ENCODE measurements at places on chromosomes 5 and 9. TPM values are rescaled to one million over a fixed set of nuclear protein-coding genes. Genes with fewer than 3 reads are reported as not detected.

DNA sequence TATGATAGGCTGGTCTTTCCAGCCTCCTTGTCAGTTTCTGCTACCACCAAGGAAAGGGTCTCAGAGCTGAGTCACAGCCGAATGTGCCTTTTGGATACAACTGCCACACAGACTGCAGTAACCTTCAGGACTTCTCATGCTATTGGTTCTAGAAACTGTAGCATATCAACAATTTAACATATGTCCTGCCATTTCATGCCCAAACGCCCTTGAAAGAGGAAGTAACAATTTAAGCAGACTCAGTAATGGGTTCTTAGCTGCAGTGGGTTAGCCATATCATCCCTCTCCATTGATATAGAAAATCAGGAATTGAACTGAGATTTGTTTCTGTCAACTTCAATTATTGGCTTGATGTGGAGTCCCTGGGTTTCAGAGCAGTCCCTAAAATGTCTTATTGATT is 4.1 kb upstream of the CLK4 start:
- no peak for DNase-seq

GRCh38 chr9:69785757-69786156 is 25.9 kb upstream of the PTAR1 start:
- DNase-seq = peak; percentile 48

GRCh38 chr9:134215699-134216448 is 51.5 kb upstream of the RNU6ATAC start:
- no peak for DNase-seq

- peak; percentile 43 for DNase-seq
Measured at GRCh38 chr5:154654486-154655371, 100.4 kb upstream of the LARP1 start.

CARD9 gene
- total RNA-seq = 1.1 TPM

AK6 gene
- 47.3 TPM for total RNA-seq

SLC44A1 gene
- total RNA-seq = 44.1 TPM

Data from fibroblast of the aortic adventitia (primary cell).